CD4-positive, alpha-beta T cell treated with Interleukin-1 beta for 1 hour (primary cell): ENCODE measurements at places on chromosomes 11 and 22.
A peak's percentile ranks its signal among the peaks of the same experiment; 100 is the strongest.

DNA sequence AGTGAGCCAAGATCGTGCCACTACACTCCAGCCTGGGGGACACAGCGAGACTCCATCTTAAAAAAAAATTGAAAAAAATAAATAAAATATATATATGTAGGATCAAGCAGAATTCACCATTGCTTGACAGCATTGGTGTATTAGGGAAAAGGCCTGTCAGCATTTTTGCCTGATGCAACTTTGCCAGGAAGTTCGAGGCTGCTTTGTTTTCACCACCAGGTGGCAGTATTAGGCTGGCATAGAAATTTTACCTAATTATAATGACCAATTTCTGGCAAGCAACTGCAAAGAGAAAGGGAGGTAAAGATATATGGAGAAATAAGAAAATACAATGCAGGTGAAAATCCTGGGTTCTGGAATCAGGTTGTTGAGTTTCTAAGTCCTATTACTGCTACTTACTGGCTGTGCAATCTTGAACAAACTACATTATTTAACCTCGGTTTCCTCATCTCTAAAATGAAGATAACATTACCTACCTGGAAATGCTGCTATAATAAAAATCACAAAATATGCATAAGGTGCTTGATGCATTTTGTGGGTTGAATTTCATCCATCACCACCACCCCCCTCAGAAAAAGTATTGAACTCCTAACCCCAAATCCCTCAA lies 24.7 kb downstream of the LAYN start:
- DNase-seq = peak; percentile 68

- DNase-seq = peak; percentile 47
Observed at GRCh38 chr22:38513063-38513462, 7.0 kb upstream of the DDX17 start.

DNA sequence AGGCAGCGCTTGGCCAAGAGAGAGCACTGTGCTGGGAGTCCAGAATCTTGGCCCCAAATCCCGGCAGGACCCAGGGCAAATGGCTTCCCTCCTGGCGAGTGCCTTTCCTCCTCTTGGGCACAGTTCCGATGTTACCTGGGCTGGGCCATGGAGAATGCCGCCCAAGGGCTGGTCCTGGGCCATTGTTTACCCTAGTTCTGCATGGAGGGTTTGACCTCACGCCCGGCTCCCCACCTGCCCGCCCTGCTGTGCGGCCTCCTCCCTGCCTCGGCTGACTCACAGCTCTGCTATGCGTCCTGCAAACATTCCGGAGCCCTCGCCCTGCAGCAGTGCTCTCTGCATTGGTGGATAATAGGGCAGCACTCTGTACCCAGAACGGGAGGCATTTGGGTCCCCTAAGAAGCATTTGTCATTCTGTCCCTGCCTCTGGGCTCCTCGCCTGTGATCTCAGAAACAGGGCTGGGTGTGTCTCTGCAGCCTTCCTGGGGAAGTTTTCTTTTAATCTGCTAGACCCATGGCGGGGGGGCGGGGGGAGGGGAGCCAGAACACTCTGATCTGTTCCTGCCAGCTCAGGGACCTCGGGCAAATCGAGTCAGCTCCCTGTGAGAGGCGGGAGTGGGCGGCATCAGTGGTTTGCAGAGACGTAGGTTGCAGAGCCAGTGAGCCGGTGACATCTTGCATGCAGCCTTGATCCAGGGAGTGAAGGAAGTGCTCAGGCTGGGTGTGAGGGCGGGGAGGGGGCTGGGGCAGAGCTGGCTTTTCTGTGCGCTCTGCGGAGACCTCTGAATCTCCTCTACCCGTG lies 32.9 kb upstream of the SMIM38 start:
- DNase-seq = peak; percentile 42

DNA sequence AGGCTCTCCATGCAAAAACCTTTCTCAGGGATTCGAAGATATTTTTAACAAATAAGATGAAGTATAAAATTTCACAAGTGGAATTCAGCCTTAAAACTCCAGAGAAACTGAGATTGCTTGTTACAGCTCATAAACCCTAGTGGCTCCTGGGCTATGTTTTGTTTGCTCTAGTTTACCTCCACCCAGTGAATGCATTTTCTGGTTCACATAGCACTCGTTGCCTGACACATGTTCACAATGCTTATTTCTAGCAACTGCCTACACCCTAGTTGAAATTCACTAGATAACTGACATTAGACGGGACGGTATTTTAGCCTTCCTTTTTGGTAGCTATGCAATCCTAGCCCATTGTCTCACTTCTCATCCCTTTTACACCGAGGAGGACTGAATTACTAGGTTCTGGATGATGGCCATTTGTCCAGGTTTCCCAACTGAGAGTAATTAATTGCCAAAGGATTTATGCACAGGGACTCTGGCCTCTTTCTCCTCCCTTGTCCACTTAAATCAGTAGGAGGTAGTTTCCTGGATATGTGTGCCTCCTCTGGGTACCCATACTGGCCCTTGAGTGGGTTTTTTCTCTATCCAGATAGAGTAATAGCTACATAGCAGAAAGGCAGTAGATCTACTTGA lies 951.6 kb downstream of the DLG2 start:
- no peak for DNase-seq

DNA sequence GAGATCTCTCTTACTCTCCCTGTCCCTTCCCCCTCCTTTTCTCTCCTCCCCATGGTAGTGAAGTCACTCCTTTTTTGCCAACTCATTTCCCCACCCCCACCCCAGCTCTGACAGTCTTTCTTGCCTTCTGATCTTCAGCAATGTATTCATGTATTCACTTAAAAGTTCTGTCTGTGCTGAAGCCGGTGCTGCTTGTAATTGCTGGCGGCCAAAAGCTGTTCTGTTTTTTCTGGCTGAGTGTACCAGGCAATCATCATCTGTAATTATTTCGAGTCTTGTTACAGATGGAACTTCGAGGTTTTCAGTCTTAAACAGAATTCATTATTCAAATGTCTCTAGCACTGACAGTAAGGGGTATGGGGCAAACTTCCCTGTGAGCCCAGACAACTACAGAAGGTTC lies 99.5 kb downstream of the SPATA19 start:
- no peak for DNase-seq

- DNase-seq = no peak
Observed at GRCh38 chr11:27795955-27796861, 96.0 kb upstream of the BDNF start.

- DNase-seq = no peak
Observed at GRCh38 chr11:27718346-27718862, 18.1 kb upstream of the BDNF start.

- DNase-seq = no peak
Observed at GRCh38 chr11:72918851-72919250, 104.6 kb downstream of the ATG16L2 start.

- no peak for DNase-seq
Observed at GRCh38 chr11:129223701-129224149, 31.6 kb upstream of the ARHGAP32 start.

DNA sequence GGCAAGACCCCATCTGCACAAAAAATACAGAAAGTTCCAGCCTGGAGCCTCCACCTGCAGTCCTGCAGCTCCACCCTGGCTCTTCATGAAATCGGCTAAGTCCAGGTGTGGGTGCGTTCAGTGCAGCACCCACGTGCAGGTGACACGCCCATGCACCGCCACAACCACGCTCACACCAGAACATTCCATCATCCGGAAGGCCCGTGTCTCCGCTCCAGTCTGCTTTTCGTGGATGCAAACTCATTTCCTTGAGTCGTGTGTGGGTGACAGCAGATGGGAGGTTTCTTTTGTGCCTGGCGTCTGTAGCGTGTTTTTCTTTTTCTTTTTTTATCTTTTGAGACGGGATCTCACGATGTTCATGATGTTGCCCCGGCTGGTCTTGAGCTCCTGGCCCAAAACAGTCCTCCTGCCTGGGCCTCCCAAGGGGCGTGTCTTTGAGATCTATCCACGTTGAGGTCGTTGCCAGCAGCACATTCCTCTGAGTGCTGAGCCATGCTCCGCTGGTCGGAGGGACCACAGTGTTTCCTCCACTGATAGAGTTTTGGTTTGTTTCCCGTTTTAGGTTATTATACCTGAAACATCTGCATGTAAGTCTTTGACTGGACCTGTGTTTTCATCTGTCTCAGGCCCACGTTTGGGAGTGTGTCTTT lies 7.2 kb downstream of the PTDSS2 start:
- no peak for DNase-seq

DNA sequence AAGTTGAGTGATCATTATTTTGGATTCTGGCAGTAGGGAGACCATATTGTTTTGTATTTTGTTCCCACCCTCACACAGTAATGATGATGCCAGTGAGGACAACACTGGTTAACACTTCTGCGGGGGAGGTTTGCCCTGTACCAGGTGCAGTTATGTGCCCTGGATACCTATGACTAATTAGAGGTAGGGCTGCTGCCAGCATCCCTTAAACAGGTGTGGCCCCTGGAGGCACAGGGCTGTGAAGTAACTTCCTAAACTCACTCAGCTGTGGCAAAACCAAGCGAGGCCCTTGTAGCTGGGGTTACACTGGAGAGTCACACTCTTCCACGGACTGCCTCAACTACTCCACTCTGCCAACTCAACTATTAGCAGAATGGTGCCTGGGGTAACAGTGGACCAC lies 64.5 kb downstream of the MCM5 start:
- DNase-seq = no peak

DNA sequence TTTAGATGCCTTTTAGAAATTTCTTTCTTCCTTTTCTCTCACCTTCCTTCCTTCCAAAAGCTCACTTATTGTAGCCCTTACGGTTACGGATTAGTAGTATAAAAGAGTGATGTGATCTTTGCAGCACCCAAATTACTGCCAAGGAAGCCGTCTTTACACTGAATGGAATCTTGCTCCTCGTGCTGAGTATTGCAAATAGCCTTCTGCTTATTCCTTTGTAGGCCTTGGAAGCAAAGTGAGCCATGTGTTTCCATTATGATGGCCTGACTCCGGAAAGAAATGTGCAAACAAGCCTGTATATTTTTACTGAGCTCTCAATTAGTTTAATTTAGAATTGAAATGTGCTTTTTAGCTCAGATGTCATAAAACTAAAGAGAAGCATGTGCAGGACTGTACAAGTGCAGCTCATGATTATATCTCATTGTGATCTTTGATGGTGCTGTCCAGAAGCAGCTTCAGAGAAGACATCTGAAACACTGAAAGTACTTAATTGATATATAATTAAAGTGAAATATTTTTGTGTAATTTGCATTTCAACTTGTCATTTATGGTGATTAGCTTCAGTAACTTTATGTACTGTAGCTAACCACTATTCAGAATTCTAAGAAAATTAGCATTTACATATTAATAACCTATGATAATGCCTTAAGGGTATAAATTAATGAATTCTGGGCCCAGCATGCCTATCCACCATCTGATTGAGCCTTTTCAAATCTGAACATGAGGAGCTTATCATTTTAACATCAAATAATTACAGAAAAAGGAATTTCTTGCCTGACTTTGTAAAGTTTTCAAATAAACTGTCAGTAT lies 129.3 kb downstream of the GRIA4 start:
- no peak for DNase-seq

DNA sequence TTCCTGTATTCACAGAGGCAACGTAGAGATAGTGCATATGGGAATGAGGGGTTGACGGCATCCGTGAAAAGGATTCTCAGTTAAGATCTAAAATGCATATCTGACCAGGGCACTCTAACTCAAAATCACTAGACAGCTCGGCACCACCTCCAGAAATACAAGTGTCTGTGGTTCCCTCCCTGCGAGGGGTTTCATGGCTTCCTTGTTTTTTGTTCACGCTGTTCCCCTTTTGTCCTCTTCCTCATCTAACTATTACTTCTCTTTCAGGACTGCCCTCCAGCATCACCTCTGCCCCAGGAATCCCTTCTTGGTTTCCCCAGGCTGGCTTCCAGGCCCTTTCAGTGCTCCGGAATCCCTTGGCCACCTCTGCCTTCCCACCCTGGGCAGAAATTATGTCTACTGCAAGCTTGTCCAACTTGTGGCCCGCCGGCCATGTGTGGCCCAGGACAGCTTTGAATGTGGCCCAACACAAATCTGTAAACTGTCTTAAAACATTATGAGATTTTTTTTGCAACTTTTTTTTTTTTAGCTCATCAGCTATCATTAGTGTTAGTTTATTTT lies 159.9 kb downstream of the FBXO7 start:
- DNase-seq = no peak

GRCh38 chr11:71178076-71178475 lies 74.3 kb downstream of the SHANK2 start:
- DNase-seq = no peak

DNA sequence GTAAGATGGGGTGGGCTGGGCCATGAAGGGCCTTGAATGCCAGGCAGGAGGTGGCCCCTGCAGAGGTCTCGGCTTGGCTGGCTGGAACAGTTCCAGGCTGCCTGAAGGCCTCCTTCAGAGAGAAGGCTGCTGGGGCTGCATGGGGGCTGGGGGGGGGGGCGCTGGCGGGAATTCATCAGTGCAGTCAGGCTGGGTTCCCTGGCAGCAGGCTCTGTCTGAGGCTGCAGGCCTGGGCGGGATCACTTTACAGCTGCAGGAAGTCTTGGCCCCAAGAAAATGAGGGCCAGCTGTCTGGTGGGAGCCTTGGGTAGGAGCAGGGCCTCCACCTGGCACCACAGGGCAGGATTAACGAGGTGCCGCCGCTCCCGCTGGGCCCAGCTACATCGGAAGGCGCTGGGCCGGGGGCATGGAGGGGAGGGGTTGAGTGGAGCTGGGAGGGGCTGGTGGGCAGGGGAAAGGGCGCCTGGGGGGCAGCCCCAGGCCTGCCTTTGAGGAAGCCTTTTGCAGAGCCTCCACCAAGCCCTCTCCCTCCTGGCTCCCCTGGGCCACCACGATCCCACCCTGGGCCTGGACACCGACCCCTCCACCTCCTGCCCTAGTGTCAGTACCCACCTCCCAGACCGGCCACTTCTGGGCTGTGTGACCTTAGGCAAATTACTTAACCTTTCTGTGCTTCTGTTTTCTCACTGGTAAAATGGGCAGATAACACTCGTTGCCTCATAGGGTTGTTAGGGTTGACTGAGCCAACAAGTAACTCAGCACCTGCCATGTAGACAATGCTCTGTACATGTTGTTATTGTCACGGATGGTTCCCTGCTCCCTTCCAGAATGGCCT lies 31.0 kb upstream of the HMOX1 start:
- no peak for DNase-seq

DNA sequence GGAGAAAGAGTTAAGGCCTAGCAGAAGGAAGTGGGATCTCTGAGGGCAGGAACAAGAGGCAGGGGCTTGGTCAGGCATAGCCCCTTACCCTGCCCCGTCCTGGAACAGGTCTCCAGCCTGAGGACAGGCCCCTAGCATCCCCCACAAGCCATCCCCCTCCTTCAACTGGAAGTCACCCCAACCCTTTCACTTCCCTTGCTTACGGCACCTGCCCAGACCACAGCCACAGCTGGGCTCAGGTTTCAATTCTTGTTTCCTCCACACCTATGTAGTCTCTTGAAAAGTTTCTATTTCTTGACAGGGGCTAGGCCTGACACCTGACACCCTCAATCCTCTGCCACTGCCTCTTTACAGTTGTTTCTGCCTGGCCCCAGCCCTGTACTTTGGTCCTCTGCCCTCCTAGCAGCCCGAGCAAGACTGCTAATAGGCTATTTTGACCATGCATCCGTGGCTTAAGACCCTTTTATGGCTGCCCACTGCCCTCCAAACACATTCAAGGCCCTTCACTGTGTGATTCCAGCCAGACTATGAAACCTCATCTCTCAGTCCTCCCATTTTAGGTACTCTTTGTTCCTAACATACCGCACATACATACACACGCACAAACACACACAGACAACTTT lies 10.9 kb upstream of the FCHSD2 start:
- peak; percentile 38 for DNase-seq
